ENCODE measurements at places on chromosomes 7 and 10. TPM values are rescaled to one million over a fixed set of nuclear protein-coding genes. Genes with fewer than 3 reads are reported as not detected.

GRCh38 chr7:130719541-130719940 is 14.5 kb downstream of the KLF14 start:
- DNase-seq: no peak

WASHC2A gene
- 33.5 TPM for total RNA-seq

GRCh38 chr7:129828989-129829736 is 123.6 kb downstream of the UBE2H start:
- DNase-seq: no peak

PHYH gene
- total RNA-seq: 35.1 TPM

DNA sequence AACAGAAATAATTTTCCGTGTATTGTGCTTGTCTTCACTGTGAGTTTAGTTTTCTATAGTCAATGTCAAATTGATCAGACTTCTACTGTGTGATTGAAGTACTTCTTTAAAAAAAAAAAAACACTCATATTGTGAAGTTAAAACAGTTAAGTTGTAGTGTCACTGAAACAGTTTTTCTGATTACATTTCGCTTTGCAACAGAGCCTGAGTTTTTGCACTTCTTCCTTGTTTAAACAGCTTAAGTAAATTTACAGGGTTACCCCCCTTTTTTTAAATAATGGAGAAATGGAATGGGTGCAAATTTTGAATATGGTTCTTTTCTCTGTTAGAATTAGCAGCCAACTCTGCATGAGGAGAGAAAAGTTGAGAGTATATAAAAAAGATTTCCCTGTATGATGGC is 117.3 kb downstream of the VTI1A start:
- no peak for DNase-seq

DNA sequence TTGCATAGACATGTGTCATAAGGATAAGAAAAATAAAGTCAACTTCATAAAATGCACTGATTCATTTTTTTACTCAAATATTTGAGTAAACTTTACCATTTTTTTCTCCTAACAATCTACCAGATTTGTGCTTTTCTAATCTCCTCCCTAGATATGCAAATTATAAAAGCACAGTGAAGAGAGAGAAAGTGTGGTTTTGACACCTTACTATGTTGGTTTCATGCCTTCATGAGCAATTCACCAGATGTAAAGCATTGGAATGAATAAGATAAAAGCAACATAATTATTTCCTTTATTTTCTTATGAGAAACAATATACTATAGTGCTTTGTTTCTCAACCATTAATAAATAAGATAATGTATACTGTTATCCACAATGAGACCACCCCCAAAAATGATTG is 432.5 kb upstream of the PCDH15 start:
- DNase-seq: no peak

- DNase-seq: peak; percentile 86
These were observed at the start of gene ADCK2 for GRCh38 chr7:140672382-140673062. ADCK2 (plus strand) TSS chr7:140672945; CDS start chr7:140673331, 386 bp downstream.

GRCh38 chr10:110147961-110148360 is 59.4 kb upstream of the MXI1 start:
- DNase-seq: no peak

DDC gene
- not detected for total RNA-seq

DNA sequence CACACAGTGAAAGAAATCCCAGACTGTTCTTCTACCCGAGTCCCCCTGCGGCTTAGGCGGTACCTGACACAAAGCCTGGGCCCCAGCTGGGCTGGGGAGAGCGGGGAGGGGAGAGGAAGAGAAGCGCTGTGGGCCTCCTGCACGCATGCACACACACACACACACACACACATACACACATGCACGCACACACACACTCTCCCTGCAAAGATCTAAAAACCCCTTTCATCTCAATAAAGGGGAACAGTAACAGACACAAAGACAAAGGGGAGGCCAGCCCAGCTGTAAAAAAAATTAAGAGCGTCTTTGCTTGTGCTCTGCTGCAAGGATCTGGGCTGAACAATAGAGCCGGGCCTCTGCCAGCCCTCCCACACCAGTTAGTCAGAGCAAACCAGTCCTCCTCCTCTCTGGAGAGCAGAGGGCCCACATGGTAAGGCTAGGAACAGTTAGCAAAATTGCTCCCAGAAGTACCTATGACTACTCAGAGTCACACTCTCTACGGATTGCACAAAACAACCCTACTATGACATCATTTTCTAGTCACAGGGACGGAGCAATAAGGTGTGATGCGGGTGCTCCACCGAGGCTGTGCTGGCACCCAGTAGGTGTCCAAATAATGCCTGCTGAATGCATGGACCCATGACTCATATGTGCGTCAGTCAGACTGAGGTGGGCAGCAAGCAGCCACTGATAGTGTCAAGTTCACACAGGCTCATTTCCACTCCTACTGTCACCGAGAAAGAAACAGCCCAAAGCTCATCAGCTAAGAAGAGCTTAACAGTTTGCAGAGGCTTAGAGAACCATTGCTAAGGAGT is 9.2 kb downstream of the ITPRIP start:
- DNase-seq: peak; percentile 93

ZNF467 gene
- 10.9 TPM for total RNA-seq

DNA sequence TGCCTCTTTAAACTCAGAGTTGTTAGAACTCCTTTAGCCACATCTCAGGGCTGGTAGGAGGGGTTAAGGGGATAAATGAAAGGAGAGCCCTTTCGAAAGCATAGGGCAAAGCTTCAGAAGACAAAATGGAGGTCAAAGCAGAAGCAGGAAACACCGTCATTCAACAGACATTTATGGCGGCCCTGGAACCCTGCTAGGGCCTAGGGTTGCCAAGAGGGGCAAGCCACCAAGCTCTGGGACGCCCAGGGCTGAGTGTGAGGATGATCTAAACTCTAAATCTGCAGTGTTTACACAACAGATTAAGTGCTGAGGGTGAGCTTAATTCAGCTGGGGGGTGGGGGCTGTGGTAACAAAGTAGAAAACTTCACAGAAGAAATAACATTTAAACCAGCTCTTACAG is 79.0 kb upstream of the NFE2L3 start:
- DNase-seq: no peak

DNA sequence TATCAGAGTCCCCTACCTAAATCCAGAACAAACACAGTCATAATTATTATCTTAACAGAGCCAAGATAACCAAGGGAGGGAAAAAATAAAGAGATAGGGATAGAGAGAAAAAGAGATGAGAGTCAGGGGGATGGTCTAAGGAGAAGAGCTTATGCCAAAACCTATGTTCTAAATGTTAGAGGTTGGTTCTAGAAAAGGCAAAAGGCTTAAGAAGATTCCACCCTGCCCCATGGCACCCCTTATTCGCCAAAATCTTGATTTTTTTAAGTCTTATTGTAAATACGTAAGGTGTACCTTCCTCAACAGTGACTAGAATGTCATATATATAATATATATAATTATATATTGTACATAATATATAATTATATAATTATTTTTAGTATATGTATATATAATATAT is 29.6 kb upstream of the CTNNA3 start:
- DNase-seq: no peak

CCDC201 gene
- not detected for total RNA-seq

GRCh38 chr7:29488977-29489376 is 74.7 kb upstream of the PRR15 start:
- no peak for DNase-seq

DNA sequence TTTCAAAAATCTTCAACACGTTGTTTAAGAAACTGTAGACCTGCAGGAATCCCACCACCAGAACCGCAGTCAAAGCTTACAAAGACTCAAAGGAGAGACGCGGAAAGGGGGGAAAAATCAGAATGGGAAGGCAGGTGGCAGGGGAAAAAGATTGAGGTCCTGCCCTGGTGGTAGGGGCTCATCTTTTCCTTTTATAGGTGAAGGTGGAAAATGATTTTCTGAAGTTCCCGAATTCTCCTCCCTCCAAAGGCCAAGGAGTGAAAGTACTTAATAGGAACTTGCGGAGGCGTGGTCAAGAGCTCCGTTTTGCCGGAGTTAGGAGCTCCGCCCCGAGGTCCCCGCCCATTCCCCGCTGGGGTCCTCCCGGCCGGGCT is 724 bp downstream of the BBIP1 start:
- peak; percentile 99 for DNase-seq

C7orf57 gene
- total RNA-seq: not detected

MAPK8 gene
- total RNA-seq: 29.1 TPM

DNA sequence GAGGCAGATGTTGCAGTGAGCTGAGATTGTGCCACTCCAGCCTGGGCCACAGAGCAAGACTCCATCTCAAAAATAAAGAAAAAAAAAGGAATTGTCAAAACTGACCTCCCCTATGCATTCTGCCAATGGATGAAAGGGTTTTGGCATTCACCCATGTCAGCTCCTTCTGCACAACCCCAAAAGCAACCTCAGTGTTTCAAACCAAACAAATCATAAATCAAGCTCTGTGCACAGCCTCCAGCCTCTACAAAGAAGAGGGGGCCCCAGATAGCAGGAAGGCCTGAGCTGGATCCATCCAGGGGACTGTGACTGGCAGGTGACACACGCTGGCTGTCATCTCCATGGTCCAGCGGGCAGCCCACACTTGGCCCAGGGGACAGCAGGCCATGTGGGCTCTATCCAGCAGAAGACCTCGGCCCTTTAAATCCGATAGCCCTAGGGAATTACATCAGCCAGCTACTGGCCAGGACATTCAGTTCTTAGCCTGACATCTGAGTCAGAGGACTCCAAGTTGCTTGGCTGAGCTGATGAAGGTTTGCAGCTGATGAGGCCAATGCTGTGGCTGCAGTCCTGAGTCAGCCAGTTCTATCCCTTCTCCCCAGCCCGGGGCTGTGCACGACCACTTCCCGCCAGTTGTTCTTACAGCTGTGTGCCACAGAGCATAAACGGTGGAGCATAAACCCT is 52.0 kb upstream of the FIGNL1 start:
- peak; percentile 88 for DNase-seq

- peak; percentile 74 for DNase-seq
These were observed 111.8 kb downstream of the VIPR2 start for GRCh38 chr7:159032753-159033472.

GRCh38 chr7:155216475-155217272 is 81.0 kb upstream of the INSIG1 start:
- DNase-seq: peak; percentile 43

KNDC1 gene
- total RNA-seq: 0.37 TPM

GRCh38 chr10:121753726-121754476 is 155.7 kb upstream of the FGFR2 start:
- no peak for DNase-seq

GRCh38 chr10:1214882-1215540 is 158.8 kb downstream of the WDR37 start:
- DNase-seq: peak; percentile 59

DNA sequence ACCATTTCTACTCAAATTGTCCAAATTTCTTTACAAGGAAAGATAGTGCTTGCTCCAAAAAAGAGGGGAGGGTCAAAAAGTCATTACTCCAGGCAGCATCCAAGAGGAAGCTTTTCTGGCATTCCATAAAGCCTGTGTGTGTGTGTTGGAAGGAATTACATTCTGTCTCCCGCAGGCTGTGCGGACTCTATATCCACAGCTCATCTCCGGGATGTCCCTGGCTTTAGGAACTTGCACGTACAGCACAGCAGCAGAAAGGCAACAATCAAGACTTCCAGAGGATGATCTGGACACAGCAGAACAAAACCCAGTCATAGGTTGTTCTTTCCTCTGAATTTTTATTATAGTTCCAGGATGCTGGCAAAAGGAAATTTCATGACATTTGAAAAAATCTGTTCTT is 94.8 kb downstream of the ITIH5 start:
- no peak for DNase-seq

GRCh38 chr7:105707381-105707780 is 126.1 kb upstream of the EFCAB10 start:
- DNase-seq: no peak

FXYD4 gene
- not detected for total RNA-seq

- DNase-seq: no peak
These were observed 105.8 kb downstream of the ARHGAP21 start for GRCh38 chr10:24617771-24618396.

DNA sequence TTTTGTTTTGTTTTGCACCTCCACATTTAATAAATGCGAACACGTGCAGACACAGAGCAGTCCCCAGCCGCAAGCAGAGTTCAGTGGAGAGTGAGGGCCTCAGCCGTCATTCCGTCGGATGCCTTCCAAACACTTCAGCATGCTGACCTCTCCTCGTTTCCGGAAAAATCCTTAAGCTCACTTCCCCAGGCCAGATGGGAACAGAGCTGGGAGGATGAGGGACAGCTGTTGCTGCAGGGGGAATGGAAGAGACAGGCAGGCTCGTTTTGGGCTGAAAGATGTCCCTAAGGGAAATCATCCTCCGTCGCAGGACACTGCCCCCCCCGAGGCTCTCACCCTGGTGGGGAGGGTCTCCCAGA is 17.2 kb upstream of the FGFR2 start:
- DNase-seq: no peak

- peak; percentile 50 for DNase-seq
These were observed 1.8 kb downstream of the IMPDH1 start for GRCh38 chr7:128407751-128408708.

GRCh38 chr10:107163881-107164861 is at the start of gene SORCS1:
SORCS1 (minus strand) TSS chr10:107164706.
- no peak for DNase-seq

DNA sequence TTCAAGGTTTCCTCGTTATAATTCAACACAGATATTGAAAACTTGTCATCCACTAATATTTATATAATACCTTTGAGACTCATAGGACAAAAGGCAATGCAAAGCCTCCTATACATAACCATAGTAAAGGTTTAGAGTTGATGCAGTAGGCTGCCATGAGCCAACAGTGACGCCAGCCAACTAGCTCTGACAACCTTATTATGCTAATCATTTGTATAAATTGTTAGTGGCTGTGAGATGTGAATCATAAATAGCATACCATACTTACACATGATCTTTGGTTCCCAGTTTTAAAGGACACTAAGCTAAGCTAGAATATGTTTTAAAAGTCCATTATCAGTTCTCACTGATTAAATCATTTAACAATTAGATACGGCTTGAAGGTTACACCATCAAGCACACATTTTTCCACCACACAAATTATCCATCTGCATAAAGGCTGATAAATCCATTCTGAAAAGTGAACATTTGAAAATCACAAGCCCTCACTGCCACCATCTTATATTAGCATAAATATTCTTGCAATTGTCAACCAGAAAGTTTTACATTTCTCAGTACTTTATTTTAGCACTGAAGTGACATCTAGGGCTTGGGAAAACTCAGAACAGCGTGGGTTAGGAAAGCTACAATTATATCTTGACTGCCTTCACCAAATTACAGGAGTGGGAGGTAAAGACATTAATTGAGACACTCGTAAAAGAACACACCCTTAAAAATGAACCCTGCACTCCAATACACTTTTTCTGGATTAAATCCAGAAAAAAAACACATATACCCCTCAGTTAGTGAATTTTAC is 30.7 kb downstream of the COA1 start:
- DNase-seq: no peak

CNPY4 gene
- total RNA-seq: 9.6 TPM

SFXN4 gene
- total RNA-seq: 10.8 TPM

DNA sequence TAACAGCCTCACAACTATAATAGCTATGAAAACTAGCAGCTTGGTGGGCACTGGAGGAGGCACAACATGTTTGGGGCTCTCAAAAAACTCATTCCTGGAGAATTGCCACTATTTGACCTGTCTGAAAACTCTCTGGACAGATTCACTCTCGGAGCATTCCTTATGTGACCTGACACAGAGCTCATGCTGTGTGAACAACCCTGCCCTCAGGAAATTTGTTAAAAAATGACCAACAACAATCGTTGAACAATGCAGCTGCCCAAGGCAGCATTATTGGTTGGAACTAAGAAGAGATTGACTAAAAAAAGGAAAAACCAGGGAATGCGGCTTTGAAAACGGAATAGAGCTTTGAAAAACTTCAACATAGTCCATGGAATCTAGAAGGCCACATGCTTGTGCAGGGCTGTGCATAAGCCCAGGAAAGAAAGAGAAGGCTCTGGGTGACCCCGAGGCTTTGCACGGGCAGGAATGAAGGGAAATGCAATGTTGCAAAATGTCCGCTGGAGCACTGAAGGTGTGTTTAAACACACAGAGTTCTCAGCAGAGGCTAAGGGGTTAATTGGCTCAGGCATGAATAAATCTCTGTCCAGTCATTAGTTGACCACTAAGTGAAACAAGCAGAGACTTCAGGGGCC is 52.8 kb downstream of the NAMPT start:
- DNase-seq: no peak

All from posterior vena cava (tissue), 2 donors.